Activated CD4-positive, alpha-beta T cell treated with anti-CD3 and anti-CD28 coated beads, Interleukin-2, amount 50 U/mL, for 1 hour (primary cell): ENCODE measurements at places on chromosomes 6 and 20.

- DNase-seq: no peak
Measured at GRCh38 chr6:144416773-144417172, 131.6 kb downstream of the UTRN start.

DNA sequence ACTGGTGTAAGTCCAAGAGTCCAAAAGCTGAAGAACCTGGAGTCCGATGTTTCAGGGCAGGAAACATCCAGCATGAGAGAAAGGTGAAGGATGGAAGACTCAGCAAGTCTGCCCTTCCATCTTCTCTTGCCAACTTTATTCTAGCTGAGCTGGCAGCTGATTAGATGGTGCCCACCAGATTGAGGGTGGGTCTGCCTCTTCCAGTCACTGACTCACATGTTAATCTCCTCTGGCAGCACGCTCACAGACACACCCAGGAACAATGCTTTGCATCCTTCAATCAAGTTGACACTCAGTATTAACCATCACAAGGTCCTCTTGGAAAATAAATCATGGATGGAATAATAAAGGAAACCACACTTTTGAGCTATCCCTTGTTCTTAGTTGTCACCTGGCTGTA is 121.2 kb downstream of the MAP3K7 start:
- no peak for DNase-seq

- DNase-seq: no peak
Measured at GRCh38 chr20:31508517-31509244, 5.6 kb upstream of the HM13 start.

- DNase-seq: no peak
Measured at GRCh38 chr20:9329355-9330101, 184.9 kb upstream of the LAMP5 start.

DNA sequence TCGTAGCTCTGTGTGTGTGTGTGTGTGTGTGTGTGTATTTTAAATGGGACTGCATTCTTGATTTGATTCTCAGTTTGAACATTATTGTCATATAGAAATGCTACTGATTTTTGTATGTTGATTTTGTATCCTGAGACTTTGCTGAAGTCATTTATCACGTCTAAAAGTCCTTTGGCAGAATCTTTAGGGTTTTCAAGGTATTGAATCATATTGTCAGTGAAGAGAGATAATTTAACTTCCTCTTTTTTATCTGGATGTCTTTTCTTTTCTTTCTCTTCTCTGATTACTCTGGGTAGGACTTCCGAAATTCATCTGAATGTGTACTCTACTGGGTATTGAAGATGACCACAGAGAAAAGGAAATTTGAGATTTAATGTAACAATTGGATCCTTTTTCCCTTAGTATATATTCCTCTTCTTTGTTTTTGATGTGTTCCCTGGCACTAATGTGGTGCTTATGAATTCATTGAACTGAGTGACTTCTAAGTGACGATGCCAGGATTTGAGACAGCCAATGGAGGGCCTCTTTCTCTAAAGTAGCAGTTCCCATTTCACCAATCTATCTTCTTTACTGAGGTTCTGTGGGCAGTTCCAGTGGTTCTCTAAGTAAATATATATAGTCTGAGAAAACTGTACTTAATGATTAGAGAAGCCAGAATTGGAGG is 47.6 kb downstream of the TNFAIP3 start:
- DNase-seq: no peak

- DNase-seq: no peak
Measured at GRCh38 chr20:59726281-59726595, 121.9 kb downstream of the PHACTR3 start.

DNA sequence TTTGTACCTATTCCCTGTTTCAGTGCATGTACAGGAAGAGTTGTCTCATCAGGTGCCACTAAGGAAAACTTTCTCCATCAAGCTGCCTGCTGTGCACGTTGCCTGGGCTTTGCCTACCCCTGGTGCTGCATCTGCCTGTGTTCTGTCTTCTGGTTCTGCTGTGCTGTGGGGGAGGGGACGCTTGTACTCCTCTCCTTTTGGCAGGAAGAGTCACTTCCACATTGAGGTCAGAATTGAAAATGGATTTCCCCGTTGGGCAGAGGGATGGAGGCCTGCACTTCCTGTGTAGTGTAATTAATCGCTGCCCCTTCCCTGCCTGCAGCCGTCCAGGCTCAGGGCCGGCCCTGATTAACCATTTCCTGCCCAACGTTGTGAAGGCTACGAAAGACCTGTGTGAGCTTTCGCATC is 153.3 kb downstream of the SCML4 start:
- no peak for DNase-seq

GRCh38 chr6:117674503-117674902 is 766 bp upstream of the NUS1 start:
- no peak for DNase-seq

GRCh38 chr6:104356197-104356596 is 503.5 kb downstream of the HACE1 start:
- no peak for DNase-seq

GRCh38 chr6:154632119-154632518 is 101.1 kb upstream of the SCAF8 start:
- no peak for DNase-seq

DNA sequence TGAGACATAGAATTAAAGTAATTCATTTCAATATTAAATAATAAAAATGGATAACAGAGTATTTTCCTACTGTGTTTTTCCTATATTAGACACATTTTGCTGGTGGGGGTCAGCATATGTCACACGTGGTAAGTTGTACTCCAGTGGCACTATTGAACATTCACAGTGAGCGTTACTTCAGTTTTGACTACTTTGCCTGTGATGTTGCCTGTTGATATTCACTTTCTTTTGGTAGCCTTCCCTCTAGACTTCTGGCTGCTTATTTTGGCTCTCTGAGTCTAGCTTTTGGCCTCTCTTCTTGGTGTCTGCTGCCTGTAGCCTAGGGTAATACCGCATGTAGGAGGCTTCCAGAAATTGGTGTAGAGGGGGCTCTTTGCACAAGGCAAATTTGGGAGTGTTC is 64.4 kb upstream of the TFB1M start:
- DNase-seq: no peak
